ENCODE measurements at places on chromosomes 5 and 9.

- DNase-seq: no peak
Measured at GRCh38 chr9:115649991-115650472, 503.6 kb upstream of the PAPPA start.

DNA sequence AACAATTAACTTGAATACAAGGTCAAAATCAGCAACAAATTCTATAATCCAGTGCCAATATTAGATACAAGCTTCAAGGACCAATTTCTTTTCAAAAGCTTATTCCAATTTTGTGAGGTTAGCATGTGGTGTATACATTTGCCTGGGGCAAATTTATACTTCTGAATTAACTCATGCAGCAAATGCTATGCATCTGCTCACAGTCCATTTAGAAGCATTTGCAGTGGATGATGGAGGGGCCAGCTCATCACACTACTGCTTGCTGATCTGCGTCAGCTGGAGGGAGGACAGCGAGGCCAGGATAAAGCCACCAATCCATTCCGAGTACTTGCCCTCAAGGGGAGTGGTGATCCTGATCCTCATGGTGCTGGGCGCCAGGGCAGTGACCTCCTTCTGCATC lies 474.3 kb upstream of the KIF2A start:
- no peak for DNase-seq

GRCh38 chr5:9451037-9451436 lies 94.8 kb downstream of the SEMA5A start:
- DNase-seq: no peak

DNA sequence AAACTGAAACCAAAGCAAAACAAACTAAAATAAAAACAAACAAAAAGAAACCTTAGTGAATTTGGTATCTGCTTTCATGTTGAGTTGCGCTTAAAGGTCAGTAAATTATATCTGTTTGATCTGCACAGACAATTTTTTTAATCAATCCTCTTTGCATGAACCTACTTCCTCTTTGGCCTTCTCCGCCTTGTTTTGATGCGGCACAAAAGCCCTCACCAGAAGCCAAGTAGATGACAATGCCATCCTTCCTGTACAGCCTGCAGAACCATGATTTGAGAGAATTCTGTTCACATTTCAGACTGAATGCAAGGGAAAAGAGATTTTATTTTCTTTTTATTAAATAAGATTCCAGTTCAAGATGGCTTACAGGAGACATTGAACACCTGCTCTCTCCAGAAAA lies 473.6 kb upstream of the FTMT start:
- DNase-seq: no peak

GRCh38 chr9:137224830-137225694 lies at the start of gene CYSRT1:
CYSRT1 (plus strand) TSS chr9:137225174; CDS start chr9:137225622, 448 bp downstream.
- DNase-seq: no peak

DNA sequence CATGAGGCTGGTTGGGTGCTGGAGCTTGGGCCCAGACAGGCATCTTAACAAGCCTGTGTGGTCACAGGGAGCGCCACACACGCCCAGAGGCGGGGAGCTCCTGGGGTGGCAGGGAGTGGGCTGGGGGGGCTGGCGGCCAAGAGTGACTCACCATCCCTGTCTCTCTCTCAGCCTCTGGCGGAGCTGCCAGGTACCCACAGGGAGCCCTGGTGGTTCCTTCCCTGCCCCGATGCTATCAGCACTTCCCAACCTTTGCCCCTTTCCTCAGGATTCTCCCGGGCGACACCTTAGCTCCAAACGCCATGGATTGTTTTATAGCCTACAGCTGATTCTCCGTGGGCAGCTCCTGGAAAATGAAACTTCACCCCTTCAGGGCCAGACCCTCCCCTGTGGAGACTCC lies 5.5 kb downstream of the SLC9A3 start:
- no peak for DNase-seq

DNA sequence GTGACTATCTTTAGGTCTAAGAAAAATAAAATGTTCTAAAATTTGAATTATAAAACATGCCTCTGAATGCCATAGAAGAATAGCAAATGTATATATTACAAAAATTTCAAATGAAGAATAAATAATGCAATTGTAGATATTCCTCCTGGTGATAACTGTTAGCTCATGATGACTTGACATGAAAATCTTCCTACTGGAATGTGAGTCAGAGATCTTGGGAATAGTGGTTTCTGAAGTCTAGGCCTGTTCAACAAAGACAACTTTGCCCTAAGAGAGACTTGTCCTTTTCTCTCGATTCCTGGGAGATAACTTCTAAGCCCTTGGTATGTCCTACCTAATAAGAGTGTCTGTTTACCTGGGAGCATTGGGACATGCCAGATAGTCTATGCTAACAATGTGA lies 746.3 kb upstream of the RIOK2 start:
- DNase-seq: no peak

DNA sequence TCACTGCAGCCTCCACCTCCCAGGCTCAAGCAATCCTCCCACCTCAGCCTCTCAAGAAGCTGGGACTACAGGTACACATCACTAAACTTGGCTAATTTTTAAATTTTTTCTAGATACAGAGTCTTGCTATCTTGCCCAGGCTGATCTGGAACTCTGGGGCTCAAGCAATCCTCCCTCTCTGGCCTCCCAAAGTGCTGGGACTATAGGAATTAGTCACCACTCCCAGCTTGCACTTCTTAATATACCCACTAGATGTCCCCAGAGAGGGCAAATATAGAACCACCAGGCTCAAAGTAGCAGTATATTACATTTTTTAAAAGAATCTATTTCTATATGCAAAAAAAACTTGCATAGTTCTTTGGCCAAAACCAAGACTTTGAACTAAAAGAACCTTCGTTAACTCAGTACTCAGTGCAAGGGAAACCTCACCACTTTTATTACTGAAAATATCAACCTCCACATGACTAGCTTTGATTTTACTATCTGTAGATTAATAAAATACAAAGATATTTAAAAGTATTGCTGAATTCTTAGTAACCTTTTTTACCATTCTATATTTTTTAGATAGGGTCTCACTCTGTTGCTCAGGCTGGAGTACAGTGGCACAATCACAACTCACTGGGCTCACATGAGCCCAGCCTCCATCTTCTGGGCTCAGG lies 25.8 kb upstream of the HSD17B3 start:
- peak; percentile 21 for DNase-seq

- no peak for DNase-seq
Measured at GRCh38 chr9:77464661-77465060, 183.5 kb downstream of the GNA14 start.

DNA sequence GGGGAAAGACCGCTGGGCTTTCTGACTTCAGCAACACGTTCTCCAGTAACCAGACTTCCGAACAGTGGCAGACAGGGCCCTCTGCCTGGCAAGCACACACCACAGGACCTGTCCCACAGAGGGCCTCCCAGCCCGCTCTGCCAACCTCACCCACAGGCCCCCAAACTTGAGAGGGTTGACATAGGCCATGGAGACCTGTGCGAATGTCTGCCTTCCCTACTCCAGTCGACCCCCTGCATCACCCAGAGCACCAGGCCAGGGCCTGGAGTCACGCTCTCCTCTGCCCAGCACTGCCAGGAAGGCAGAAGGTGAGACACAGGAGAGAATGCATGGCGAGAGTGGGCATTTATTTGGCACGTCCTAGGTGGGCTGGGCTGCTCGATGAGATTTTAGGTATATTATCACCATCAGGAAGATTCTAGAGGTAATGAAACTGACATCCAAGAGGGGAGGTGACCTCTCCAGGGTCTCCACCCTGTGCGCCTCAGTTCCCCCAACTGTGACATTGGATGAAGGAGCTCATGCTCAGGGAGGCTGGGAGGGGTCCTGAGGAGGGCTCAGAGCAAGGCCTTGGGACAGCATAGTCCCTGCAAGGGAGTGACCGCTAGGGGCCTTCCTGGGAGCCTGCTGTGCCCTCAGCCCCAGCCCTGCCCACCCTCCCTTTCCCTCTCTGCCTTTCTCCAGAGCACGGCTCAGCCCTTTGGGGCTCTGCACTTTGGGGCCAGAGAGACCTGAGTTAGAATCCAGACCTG lies 54.9 kb downstream of the DUSP1 start:
- DNase-seq: no peak

DNA sequence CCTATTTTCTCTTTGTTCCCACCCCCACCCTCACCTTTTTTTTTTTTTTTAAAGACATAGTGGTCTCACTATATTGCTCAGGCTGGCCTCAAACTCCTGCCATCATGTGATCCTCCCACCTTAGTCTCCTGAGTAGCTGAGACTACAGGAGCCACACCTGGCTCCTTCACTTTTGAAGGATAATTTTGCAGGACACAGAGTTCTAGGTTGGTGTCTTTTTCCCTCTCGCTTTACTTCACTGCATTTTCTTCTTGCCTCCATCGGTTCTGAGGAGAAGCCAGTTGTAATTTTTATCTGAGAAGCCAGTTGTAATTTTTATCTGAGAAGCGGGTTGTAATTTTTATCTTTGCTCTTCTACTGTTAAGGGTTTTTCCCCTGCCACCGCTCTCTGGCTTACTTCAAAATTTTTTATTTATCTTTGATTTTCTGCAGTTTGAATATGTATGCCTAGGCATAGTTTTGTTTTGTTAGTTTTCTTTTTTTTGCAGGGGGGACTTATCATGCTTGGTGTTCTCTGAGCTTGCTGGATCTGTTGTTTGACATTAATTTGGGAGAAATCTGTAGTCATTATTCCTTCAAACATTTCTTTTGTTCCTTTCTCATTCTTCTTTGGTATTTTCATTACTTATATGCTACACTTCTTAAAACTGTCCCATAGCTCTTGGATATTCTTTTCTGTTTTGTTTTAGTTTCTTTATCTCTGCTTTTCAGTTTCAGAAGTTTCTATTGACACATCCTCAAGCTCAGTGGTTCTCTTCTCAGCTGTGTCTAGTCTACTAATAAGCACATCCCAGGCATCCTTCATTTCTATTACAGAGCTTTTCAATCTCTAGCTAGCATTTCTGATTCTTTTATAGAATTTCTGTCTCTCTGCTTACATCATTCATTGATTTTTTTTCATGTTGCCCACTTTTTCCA lies 148.2 kb upstream of the CHD1 start:
- no peak for DNase-seq

DNA sequence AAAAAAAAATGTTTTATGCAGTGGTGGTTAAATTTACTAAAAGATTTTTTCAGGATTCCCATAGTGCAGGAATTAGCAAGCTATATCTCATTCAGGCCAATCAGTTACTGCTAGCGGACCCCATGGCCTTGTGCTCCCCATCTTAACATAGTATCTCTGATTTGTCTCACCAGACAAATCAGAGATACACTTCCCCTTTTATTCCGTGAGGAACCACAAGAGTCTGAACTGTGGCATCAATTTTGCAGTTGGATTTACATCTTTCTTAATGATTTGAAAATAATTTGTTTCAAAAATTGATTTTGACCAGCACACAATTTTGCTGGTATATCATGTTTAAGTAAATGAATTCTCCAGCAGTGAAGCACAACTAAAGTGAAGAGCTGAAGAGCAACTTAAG lies 17.9 kb downstream of the ITGA1 start:
- no peak for DNase-seq

DNA sequence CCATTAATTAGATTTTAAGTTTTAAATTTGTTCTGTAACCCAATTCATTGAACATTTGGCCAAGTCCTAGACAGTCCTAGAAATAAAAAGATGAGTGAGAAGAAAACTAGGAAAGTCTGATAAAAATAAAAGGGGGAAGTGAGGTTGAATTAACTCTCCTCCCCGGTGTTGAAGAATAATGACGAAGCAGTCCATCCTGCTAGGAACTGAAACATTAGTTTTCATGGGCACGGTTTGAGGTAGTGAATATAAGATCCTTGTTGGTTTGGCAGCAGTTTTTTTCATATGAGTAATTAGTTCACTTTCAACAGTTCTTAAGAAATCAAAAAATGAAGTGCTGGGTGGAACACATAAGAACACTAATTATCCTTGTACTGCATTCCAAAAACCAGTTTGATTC lies 103.1 kb downstream of the MTREX start:
- no peak for DNase-seq

DNA sequence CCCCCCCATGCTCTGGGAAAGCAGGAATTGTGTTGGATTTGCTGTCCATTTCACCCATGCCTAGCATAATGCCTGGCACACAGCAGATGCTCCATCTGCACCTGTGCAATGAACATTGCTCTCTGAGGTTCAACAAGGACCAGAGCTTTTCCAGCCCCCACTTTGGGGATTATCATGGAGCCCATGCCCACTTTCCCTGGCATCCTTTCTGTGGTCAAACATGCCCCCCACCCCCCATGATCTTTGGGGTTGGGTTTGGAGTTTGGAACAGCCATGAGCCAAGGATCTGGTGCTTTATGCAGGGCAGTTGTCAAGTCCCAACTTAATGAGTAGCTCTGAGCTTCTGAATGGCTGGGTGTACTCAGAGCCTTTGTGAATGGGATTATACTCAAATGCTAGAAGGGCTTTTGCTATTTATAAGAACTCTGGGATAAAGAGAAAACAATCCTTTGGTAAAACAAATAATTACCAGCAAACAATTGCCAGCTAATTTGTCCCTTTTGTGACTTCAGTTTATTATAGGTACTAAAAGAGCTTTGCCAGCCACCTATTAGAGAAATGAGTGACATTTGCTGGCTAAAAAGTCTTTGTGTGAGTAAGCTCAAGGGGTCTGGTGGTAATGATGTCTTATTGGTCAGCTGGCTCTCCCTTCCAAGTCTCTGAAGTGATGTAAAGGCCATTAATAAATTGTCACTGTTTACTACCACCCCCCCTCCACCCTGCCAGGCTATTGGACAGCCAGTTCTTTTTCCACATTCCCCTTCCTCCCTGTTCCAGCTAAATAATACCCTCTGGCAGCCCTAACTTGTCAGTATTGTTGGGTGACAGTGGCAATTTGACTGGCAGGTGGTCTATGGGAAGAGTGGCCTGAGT lies 182.3 kb downstream of the MACROH2A1 start:
- no peak for DNase-seq

DNA sequence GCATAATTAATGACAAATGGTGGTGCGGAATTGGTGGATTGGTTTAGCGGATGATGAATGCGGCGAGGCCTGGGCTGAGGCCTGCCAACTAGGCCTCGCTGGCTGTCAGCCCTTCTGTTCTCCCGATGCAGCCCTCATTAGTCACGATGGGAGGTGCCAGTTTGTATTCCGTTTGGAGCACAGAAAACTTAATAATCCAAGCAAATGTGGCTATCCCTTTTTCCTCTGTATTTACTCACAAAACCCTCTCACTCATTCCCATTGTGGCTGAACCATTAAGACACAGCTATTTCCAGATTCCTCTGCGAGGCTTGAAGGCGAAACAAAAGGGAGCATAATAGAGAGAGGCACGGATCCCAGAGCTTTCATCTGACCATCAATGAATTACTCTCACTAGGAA lies 114.3 kb downstream of the MVB12B start:
- no peak for DNase-seq

DNA sequence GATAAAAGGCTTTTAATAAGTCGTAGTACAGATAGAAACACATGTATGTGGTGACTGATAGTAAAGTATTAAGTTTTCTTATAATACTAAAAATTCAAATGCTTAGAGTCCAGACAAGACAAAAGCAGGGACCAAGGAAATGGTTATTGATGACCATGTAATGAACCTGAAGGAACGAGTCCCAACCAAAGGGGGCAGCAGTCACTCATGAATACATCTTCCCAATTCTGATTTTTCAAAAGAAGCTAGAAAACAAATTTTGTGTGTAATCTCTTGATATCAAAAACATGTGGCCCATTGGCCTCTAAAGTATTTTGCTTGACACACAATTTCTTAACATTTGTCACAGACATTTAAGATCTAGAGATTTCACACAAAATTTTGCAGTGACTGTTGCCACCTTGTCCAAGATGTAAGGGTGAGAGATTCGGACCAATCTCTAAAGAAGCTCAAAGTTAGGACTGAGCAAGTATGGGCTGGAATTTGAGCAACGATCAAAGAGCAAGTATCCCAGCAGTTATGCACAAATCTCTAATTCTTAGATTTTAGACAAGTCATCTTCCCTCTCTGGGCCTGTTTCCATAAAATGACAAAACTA lies 66.8 kb downstream of the ARL15 start:
- peak; percentile 12 for DNase-seq

- no peak for DNase-seq
Measured at GRCh38 chr9:2209400-2209799, 194.3 kb downstream of the SMARCA2 start.
